ENCODE measurements at places on chromosomes 5 and 9. TPM values are rescaled to one million over a fixed set of nuclear protein-coding genes. Genes with fewer than 3 reads are reported as not detected.
A peak's percentile ranks its signal among the peaks of the same experiment; 100 is the strongest.

GRCh38 chr9:68648164-68648563 is 56.9 kb upstream of the PIP5K1B start:
- H3K36me3 ChIP-seq, result no peaks in the 10 kb centered on the region
- H3K27ac ChIP-seq, result no peak overlapping the region
- H3K4me1 ChIP-seq, result no peaks in the 10 kb centered on the region
- H3K27me3 ChIP-seq, result no peaks in the 10 kb centered on the region

DNA sequence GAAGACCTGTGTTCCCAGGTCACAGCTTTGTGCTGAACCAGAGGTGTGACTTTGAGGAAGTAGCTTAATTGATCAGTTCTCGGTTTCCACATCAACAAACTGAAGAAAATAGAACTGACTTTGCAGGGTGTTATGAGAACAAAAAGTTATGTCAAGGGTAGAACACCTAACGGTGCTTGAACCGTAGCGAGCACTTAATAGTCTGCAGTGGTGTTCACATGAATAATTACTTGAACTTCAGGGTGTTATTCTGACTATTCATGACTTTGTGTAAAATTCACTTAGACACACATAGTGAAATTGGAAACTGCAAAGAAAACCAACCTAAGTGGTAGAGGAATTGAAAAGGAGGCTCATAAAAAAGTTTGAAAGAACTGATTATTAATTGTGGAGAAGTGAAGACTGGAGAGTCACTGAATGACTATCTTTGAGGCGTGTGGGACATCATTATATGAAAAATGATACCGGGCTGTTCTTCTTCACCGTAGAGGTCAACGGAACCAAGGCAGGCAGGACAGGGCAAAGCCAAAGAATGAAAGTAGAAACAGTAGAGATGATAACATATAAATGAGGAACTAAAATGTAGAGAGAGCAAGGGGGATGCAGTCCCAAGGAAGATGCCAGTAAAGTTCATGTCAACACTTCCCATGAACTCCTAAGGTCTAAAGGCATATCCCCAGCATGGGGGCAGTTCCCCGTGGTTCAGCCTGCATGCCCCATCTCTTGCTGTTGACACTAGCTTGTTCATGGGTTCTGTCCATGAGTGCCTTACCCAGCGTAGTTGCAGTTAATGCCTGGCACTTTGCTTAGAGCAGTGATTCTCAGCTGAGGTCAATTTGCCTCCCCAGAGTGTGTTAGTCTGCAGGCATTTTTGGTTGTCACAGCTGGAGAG is 118.7 kb downstream of the ZNF462 start:
- H3K4me1 ChIP-seq, result no peaks in the 10 kb centered on the region
- peaks cover 3% of the 10 kb centered on the region for H3K36me3 ChIP-seq
- no peak overlapping the region for H3K4me3 ChIP-seq
- no peaks in the 10 kb centered on the region for H3K27me3 ChIP-seq

DNA sequence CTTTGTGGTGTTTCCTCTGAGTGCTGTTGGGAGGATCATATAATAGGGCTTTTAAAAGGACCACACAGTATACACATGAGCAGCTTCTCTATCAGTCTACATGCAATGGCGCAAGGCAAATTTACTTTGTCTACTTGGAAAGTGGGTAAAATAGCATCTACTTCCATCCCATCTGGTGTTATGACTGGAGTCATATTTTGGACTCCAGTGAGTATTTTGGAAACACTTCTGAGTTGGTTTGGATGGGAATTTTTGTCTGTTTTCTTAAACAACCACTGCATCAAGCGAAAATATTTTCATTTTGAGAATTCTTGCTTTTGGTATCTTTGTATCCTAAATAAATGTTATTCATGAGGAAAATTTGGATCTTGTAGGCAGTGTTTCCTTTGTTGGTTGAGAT is 220.8 kb downstream of the NMUR2 start:
- DNase-seq, result no peak
- H3K4me3 ChIP-seq, result no peak overlapping the region
- no peaks in the 10 kb centered on the region for H3K4me1 ChIP-seq
- no peaks in the 10 kb centered on the region for H3K27me3 ChIP-seq
- H3K27ac ChIP-seq, result no peak overlapping the region

DNA sequence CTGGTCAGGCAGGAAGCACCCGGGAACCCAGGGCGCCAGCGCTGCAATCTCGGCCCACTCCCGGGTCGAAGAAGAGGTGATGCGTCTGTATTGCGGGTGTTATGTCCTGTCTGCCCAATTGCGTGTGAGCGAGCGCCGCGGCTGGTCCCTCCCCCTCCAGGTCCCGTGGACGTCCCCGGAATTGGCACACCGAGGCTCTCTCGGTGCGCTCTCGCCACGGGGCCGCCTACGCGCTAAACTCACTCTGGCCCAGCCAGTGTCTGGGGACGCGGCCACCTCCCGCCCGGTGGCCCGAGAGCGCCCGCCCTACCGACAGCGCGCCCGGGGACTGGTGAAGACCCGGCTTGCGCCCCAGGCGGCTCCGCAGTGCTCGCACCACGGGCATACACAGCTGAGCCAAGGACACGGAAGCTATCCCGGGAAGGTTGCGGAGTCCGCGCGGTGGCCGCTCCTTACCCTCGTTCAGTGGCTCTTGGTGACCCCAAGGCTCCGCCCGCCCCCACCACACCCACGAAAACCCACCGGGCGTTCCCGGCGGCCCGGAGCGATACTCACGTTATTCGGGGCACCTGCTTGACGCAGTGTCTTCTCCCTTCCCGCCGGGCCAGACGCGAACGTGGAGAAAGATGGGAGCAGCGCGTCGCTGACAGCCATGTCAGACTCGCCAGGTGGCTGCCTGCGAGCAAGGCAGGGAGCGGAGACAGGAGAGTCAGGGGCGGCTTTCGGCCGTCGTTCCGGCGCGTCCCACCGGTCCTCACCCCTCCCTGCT is 1.0 kb downstream of the KLF4 start:
- peaks cover 19% of the 10 kb centered on the region for H3K4me1 ChIP-seq
- peak; percentile 94 for DNase-seq
- H3K27me3 ChIP-seq, result no peaks in the 10 kb centered on the region
- H3K4me3 ChIP-seq, result peak overlapping the region; percentile 86

Gene PKD2L2
- total RNA-seq, result not detected

Gene SPINK4
- total RNA-seq, result not detected

DNA sequence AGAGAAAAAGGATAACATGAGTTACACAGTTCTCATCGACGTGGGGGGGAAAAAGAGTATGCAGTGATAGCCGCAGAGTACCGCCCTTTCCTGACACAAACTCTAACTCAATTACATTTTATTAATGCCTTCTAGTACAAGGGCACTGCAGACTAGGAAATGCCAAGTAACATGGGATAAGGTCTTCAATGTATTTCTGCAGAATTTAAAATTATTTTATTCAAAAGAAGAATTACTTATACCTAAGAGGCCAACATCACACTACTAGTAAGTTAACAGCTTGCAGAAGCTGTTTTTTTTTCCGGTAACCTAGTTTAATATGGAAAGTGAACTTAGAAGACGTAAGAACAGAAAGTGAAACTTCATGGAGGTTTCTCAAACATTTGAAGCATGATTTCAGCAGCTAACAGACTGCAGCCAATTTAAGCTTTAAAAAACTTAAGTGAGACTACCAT is 3.9 kb downstream of the SETX start:
- no peaks in the 10 kb centered on the region for H3K27me3 ChIP-seq
- no peak for DNase-seq
- peaks cover 29% of the 10 kb centered on the region for H3K36me3 ChIP-seq
- no peak overlapping the region for H3K27ac ChIP-seq
- H3K4me1 ChIP-seq, result no peaks in the 10 kb centered on the region

GRCh38 chr5:14560091-14560595 is 21.4 kb upstream of the OTULINL start:
- no peaks in the 10 kb centered on the region for H3K27me3 ChIP-seq
- H3K4me3 ChIP-seq, result no peak overlapping the region
- no peak for DNase-seq
- no peaks in the 10 kb centered on the region for H3K36me3 ChIP-seq

GRCh38 chr5:58300346-58300895 is 159.5 kb downstream of the PLK2 start:
- H3K27ac ChIP-seq, result no peak overlapping the region
- H3K36me3 ChIP-seq, result no peaks in the 10 kb centered on the region
- no peaks in the 10 kb centered on the region for H3K27me3 ChIP-seq
- H3K4me1 ChIP-seq, result no peaks in the 10 kb centered on the region
- H3K4me3 ChIP-seq, result no peak overlapping the region
- DNase-seq, result no peak

DNA sequence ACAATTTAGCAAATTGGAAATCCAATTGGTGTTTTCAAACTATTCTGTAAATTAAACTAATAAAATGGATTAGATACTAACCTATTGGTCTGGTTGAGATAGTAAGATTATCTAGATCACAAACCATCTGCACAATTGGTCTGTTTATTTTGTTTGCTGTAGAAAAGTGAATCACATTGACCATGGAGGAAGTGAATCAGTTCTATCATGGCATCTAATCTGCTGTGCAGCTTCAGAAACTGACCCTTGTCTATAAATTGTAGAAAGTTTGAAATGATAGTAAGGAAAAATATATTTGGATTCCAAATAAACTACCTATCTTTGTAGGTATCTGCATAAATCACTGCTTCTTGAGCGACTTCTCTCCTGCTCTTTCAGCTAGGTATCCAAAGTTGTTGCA is 1865.4 kb downstream of the MAT2B start:
- no peaks in the 10 kb centered on the region for H3K36me3 ChIP-seq
- no peak overlapping the region for H3K27ac ChIP-seq
- DNase-seq, result no peak
- no peaks in the 10 kb centered on the region for H3K4me1 ChIP-seq
- no peaks in the 10 kb centered on the region for H3K27me3 ChIP-seq

Gene TSTD2
- total RNA-seq, result 22.7 TPM

DNA sequence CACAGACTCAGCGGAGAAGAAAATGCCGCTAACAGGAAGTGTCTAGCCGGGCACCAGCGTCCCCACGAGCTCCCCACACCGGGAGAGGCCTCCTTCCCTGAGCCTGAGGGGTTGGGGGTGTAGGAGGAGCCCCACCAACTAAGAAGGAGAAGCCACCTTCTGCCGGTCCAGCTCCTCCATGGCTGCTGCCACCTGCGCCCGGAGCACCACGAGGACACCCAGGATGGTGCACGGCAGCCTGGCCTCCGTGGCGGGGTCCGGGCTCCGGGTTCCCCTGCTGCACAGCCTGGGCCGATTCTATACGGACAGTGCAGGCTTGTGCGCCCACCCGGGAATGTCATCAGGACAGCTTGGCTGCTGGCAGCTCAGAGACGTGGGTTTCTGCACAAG is 297 bp downstream of the LCN8 start:
- H3K27me3 ChIP-seq, result peaks cover 3% of the 10 kb centered on the region
- H3K4me1 ChIP-seq, result peaks cover 3% of the 10 kb centered on the region
- H3K4me3 ChIP-seq, result no peak overlapping the region
- peak; percentile 58 for DNase-seq
- no peak overlapping the region for H3K27ac ChIP-seq

GRCh38 chr5:102855681-102856388 is 100.7 kb downstream of the PAM start:
- no peak for DNase-seq
- H3K4me3 ChIP-seq, result no peak overlapping the region
- peak overlapping the region; percentile 4 for H3K27ac ChIP-seq
- no peaks in the 10 kb centered on the region for H3K36me3 ChIP-seq

- no peak for DNase-seq
- peak overlapping the region; percentile 54 for H3K27ac ChIP-seq
- no peak overlapping the region for H3K4me3 ChIP-seq
- no peaks in the 10 kb centered on the region for H3K36me3 ChIP-seq
- H3K27me3 ChIP-seq, result no peaks in the 10 kb centered on the region
Measured at GRCh38 chr9:112747094-112747493, 3.5 kb upstream of the SNX30 start.

GRCh38 chr5:144144956-144145751 is 25.3 kb downstream of the YIPF5 start:
- H3K27ac ChIP-seq, result no peak overlapping the region
- no peak for DNase-seq

Gene SLC6A7
- total RNA-seq, result not detected

DNA sequence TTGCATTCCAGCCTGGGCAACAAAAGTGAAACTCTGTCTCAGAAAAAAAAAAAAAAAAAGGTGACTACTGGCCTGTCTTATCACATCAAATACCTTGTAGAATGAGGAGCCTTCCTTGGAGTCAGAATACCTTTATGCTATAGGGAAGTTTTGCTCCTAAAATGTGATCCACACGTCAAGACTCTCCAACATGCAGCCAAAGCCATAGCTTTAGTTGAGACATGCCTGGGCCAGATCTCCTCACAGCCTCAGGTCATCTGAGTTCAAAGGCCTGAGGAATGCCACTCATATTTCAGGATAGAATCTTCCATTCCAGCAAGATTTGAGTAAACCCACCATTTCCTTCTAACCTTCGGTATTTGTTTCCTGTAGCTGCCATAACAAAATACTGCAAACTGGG is 13.7 kb upstream of the SOWAHA start:
- H3K4me1 ChIP-seq, result no peaks in the 10 kb centered on the region
- H3K36me3 ChIP-seq, result no peaks in the 10 kb centered on the region
- H3K4me3 ChIP-seq, result no peak overlapping the region
- no peaks in the 10 kb centered on the region for H3K27me3 ChIP-seq

- H3K4me3 ChIP-seq, result no peak overlapping the region
- H3K36me3 ChIP-seq, result no peaks in the 10 kb centered on the region
- no peak for DNase-seq
- H3K27me3 ChIP-seq, result no peaks in the 10 kb centered on the region
- peaks cover 71% of the 10 kb centered on the region for H3K4me1 ChIP-seq
- H3K27ac ChIP-seq, result peak overlapping the region; percentile 17
Measured at GRCh38 chr5:39415201-39415600, 9.6 kb downstream of the DAB2 start.

- H3K27ac ChIP-seq, result no peak overlapping the region
- H3K4me3 ChIP-seq, result no peak overlapping the region
- no peaks in the 10 kb centered on the region for H3K27me3 ChIP-seq
- DNase-seq, result no peak
- no peaks in the 10 kb centered on the region for H3K36me3 ChIP-seq
Measured at GRCh38 chr9:107158321-107158720, 124.8 kb upstream of the RAD23B start.

Data from sigmoid colon (tissue), 7 donors.